ENCODE measurements at places on chromosomes 5 and 9.
A peak's percentile ranks its signal among the peaks of the same experiment; 100 is the strongest.

DNA sequence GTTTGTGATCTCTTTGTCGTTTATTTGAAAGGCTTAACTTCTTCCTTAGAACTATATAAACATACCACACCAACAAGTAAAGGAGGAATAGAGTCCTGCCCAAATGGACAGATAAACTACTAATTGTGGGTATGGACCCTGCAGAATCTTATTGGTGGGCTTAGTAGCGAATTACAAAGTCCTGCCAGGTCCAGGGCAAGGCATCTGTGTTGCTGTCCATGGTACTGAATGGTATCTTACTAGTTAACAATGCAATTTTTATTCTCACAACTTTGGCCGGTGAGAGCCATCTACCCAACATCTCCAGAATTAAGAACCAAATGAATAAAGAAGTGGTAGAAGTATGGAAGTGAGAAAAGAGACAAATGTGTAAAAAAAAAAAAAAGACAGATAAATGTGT is 1782.4 kb upstream of the WWC1 start:
- DNase-seq = no peak

GRCh38 chr5:77251921-77252320 is 41.4 kb downstream of the PDE8B start:
- DNase-seq = no peak

DNA sequence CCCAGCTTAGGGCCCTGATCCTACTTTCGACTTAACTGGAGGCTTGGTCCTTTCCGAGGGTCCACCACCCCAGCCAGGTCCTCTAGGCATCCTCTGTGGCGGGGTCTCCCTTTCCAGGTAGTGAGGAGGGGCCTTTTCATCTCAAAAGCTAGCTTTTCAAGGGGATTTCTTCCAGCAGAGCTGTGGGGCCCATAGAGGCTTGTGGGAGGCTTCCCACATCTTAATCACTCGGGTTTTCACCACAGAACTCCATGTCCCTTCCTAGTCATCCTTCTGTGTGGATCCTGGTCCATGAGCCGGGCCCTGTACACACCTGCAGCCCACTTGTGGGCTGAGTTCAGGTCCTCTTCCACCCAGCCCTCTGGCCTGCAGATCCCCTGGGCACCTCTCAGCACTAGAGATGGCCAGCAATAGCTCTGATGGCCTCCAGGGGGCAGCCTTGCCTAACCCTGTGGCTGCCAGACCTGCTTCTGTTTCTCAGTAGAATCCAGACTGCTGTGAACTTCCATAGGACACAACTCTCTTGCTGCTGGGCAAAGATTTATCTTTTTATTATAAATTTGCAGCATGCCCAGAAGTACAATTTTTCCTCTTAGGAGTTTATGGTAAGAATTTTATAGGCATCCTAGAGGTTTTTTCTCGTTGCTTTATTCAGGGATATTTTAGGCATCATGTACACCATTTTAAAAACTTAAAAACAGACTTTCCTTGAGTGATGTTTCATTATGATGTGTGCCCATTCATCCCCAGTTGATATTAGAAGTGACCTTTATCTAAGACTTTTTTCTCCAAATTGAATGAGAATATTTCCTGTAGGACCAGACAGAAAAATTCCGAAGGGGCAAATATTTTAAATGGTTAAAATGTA is 208.9 kb downstream of the TRIO start:
- peak; percentile 19 for DNase-seq

DNA sequence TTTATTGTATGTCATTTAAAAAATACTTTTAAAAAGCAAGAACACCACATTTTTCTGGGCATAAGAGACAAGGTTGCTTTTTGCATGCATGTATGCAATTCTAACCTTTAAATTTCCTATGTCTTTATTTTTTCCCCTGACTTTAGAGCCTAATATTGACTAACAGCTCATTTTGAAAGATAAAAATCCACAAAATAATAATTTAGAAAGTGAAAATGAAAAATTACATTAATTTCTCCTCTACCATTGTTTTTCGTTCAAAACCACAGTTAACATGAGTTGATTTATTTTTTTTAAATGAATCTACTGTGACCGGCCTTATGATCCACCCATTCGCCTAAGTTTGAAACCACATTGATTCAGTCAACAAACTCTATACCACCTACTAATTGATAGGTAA is 137.5 kb upstream of the CDKN2B start:
- no peak for DNase-seq

Measured in gastrocnemius medialis (tissue), 4 donors.